Sciatic nerve (tissue), 2 donors: ENCODE measurements at places on chromosomes 4 and X. TPM values are rescaled to one million over a fixed set of nuclear protein-coding genes. Genes with fewer than 3 reads are reported as not detected.

SCD5 gene
- total RNA-seq: 50.6 TPM

MAGEA1 gene
- total RNA-seq: not detected

CRLF2 gene
- total RNA-seq: 0.22 TPM

CLGN gene
- 2.1 TPM for total RNA-seq

F8A1 gene
- total RNA-seq: 24.1 TPM

CCDC120 gene
- 7.9 TPM for total RNA-seq

LRIT3 gene
- total RNA-seq: 0.31 TPM

OFD1 gene
- 46.6 TPM for total RNA-seq

EPGN gene
- total RNA-seq: 4.3 TPM

- DNase-seq: no peak
Measured at GRCh38 chrX:17067534-17067933, 121.1 kb downstream of the REPS2 start.

DNA sequence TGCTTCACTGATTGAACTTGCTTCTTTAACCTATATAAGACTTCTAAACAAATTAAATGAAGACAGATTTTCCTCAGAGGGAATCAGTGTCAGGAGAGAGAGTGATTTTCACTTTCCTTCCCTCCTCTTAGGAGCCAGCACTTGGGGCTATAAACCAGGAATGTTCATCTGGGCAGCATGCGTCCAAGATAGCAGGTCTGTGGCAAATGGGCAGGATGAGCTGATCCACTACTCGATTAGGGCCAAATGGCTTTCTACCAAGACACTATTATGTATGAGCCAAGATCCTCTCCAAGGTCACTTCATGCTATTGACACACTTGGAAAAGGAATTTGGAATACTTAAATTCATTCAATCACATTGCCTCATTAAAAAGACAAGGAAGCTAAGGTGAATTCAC lies 203.9 kb upstream of the GRID2 start:
- no peak for DNase-seq

DNA sequence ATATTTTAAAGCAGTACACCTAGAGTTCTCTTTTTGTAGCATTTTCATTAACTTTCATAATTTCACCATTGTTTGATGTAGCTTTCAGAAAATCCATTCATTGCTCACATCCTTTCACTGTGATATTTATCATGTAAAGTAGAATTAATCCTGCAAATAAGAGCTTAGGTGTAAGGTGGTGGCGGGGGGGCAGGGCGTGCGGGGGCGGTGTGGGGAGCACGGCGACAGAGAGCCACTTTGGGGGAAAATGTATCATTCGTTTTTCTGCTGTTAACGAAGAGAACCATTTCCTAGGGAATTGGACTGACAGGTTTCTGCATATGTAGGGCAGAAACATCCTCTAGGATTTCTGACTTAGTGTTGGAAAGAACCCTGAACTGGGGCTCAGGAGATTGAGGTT lies 82.6 kb upstream of the BRS3 start:
- no peak for DNase-seq

- no peak for DNase-seq
Measured at GRCh38 chr4:181855307-181855706, 387.9 kb upstream of the TENM3 start.

DNA sequence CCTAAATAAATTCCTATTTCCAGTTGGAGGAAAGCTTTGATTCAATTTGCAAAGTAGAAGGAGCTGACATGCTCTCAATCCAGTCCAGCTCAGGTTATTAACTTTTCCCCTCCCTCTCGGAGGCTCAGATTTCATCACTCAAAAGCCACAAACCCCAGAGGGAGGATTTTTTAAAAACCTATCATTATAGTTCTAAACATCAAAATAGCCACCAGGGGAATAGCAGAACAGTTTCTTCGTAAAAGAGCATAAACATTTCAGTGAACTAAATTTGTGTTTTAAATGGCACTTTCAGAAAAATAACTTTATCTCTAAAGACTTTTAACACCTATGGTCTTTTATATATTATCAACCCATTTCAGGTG lies 8.8 kb downstream of the GPRIN3 start:
- DNase-seq: no peak

DNA sequence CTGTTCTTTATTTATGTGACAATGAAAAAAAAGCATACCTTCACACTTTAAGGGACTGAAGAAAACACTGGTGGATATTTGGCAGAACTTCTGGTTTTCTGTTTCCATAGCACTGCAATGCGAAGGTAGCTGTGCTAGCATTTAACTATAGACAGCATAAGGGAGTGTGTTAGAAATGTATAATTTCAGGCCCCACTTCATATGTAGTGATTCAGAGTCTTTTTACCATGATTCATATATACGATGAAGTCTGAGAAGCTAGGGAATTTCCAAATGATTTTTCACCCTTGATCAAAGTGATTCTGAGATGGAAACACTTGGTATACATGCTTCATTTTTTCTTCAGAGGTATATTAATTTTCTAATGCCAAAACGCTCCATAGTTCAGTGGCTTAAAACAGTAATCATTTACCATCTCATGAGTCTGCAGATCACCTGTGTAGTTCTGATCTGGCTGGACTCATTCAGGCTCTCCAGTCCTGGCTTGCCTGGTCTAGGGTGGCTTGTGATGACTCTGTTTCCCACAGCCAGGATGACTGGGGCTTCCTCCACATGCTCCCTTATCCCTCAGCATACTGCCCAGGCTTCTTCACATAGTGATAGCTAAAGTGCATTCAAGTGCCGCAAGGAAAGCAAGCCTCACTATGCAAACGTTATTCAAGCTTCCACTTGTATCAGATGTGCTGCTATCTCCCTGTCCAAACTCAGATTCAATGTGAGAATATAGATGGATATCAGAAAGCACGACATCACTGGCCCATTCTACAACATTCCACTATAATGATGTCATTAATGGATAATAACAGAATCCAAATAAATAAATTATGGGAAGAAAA lies 790.1 kb downstream of the TECRL start:
- no peak for DNase-seq

DNA sequence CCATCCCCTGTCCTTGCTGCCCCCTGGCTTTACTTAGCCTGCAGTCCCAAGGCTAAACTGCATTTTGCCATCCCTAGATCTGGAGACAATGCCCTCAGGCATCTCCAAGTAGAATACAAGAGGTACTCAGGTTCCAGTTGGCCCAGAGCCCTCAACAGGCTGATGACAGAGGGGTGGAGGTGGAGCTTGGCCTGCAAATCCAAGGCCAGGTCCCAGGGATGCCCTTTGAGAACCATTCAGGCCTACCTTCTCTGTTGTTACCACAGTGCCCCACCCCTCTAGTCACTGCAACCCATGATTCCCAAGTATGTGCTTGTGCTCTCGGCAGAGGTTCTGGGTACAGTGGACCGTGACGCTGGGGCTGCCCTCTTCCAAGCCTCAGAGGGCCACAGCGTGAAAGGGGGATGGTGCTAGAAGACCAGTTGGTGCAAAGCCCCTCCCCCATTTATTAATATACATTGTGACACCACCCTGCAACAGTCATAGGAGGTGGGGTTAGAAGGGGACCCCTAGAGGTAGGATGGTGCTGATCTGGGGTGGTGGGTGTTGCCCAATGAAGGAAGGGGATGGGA lies 6.4 kb upstream of the UBA1 start:
- DNase-seq: no peak

GRCh38 chr4:42501624-42502401 lies 104.5 kb downstream of the SHISA3 start:
- no peak for DNase-seq

GRCh38 chrX:79268788-79269187 lies 98.3 kb downstream of the ITM2A start:
- DNase-seq: no peak

- no peak for DNase-seq
Measured at GRCh38 chr4:114310296-114310925, 288.2 kb upstream of the UGT8 start.
